ENCODE measurements at places on chromosomes 3 and 15. TPM values are rescaled to one million over a fixed set of nuclear protein-coding genes. Genes with fewer than 3 reads are reported as not detected.
A peak's percentile ranks its signal among the peaks of the same experiment; 100 is the strongest.

DNA sequence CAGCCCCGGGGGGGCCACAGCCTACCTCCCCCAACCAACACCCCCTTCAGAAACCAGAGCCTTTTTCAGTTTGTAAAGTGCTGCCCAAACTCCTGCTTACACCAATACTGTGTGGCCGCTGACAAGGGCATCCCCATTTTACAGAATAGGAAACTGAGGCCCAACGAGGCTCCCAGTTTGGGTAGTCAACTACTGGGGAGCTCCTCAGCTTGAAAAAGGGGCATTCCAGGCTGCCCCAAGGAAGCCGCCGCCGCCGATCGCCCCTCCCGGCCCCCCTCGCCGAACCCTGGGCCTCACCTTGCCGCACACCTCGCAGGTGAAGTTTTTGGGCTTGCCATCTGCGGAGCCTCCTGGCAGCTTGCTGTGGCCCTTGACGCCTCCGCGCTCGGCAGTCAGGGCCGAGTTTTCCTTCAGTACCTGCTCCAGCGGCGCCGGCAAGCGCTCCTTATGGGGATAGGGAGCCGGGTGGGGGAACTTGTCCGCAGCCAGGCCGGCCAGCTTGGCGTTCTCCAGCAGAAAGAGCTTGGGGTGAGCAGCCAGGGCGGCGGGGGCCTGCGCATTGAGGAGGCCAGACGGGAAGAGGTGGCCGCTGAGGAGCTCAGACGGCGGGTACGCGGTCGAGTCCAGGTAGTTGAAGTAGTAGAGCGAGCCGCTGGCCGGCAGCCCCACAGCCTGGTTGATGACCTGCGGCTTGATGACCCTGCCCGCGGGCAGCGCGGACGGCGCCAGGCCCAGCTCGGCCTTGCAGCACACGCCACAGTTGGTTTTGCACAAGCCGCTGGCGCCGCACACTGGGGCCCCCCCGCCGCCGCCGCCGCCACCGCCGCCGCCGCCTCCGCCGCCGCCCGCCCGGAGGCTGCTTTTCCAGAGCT is 1.4 kb downstream of the FEZF2 start:
- H3K4me3 ChIP-seq = peak overlapping the region; percentile 27
- no peak overlapping the region for H3K27ac ChIP-seq
- peaks cover 70% of the 10 kb centered on the region for H3K4me1 ChIP-seq
- no peaks in the 10 kb centered on the region for H3K36me3 ChIP-seq
- no peak for DNase-seq

Gene GTF2E1
- 6.8 TPM for total RNA-seq

DNA sequence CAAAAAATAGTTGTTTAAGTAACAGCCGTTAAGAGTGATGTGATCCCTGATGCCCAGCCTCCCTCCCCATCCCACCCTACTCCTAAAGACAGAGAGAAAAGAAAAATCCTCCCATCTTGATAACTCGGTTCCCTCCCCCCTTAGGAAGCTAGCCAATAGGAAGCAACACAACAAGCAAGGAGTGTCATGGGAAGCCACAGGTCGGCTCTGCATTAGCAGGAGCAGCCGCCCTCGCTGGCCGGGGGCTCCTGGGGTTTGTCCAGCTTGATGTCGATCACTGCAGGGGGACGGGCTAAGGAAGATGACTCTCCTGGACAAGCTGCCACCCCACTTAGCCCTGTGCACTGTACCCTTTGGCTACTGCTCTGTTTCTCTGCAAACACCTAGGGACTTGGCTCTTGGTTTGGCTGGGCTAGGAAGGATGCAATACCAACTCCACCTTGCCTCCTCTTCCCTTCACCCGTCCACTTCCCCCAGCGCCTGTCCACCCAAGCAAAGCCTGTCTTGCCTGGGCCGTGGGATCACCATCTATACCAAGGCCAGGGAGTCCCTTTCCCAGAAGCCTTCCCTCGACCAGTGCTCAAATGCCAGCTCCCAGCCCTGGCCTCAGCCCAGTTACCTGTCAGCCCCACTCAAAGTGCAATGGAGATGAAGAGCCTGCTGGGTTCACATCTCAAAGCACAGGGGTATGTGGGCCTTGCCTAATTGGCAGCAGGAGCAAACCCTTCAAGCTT is 23.1 kb downstream of the SRPRB start:
- DNase-seq = no peak
- H3K4me1 ChIP-seq = peaks cover 3% of the 10 kb centered on the region
- no peaks in the 10 kb centered on the region for H3K27me3 ChIP-seq
- H3K4me3 ChIP-seq = no peak overlapping the region
- peaks cover 8% of the 10 kb centered on the region for H3K36me3 ChIP-seq
- H3K27ac ChIP-seq = no peak overlapping the region

- no peaks in the 10 kb centered on the region for H3K36me3 ChIP-seq
- no peaks in the 10 kb centered on the region for H3K27me3 ChIP-seq
- H3K4me3 ChIP-seq = no peak overlapping the region
- no peaks in the 10 kb centered on the region for H3K4me1 ChIP-seq
- no peak for DNase-seq
- H3K27ac ChIP-seq = no peak overlapping the region
Measured at GRCh38 chr3:14772533-14773138, 46.1 kb upstream of the FGD5 start.

- no peak overlapping the region for H3K4me3 ChIP-seq
- H3K27ac ChIP-seq = no peak overlapping the region
- peaks cover 4% of the 10 kb centered on the region for H3K4me1 ChIP-seq
- H3K27me3 ChIP-seq = no peaks in the 10 kb centered on the region
- peaks cover 4% of the 10 kb centered on the region for H3K36me3 ChIP-seq
- DNase-seq = no peak
Measured at GRCh38 chr3:123218990-123219389, 17.2 kb downstream of the SEC22A start.

Gene ADGRG7
- not detected for total RNA-seq

- no peaks in the 10 kb centered on the region for H3K27me3 ChIP-seq
- peaks cover 21% of the 10 kb centered on the region for H3K4me1 ChIP-seq
- H3K36me3 ChIP-seq = peaks cover 3% of the 10 kb centered on the region
- no peak overlapping the region for H3K4me3 ChIP-seq
Measured at GRCh38 chr3:188442430-188442829, 288.5 kb downstream of the LPP start.

DNA sequence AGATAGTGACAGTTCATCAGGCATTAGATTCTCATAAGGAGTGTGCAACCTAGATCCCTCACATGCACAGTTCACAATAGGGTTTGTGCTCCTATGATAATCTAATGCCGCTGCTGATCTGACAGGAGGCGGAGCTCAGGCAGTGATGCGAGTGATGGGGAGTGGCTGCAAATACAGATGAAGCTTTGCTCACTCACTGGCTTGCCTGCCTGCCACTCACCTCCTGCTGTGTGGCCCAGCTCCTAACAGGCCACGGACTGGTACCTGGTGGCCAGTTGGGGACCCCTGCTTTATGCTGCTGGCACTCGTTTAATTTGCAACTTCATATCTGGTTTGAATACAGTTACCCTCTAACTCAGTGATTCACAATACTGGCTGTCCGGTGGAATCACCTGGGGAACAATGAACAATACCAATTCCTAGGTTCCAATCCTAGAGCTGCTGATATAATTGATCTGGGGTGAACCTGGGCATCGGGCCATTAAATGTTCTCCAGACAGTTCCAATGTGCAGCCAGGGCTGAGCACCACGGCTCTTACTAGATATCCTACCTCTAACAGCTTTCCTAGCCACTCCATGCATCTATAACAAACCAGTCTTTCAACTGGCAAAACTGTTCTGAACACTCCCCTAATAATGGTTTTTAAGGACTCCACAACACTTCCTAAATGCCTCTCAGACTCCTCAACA is 131.4 kb downstream of the ATP1B3 start:
- H3K36me3 ChIP-seq = no peaks in the 10 kb centered on the region
- no peak for DNase-seq
- no peaks in the 10 kb centered on the region for H3K27me3 ChIP-seq

Gene KBTBD8
- total RNA-seq = 0.54 TPM

GRCh38 chr3:64417816-64418215 is 192.6 kb upstream of the PRICKLE2 start:
- no peaks in the 10 kb centered on the region for H3K4me1 ChIP-seq
- H3K27ac ChIP-seq = no peak overlapping the region
- no peaks in the 10 kb centered on the region for H3K27me3 ChIP-seq
- H3K4me3 ChIP-seq = no peak overlapping the region
- no peaks in the 10 kb centered on the region for H3K36me3 ChIP-seq

Gene LMAN1L
- total RNA-seq = not detected

Gene KNG1
- total RNA-seq = not detected

Gene ITIH1
- not detected for total RNA-seq

DNA sequence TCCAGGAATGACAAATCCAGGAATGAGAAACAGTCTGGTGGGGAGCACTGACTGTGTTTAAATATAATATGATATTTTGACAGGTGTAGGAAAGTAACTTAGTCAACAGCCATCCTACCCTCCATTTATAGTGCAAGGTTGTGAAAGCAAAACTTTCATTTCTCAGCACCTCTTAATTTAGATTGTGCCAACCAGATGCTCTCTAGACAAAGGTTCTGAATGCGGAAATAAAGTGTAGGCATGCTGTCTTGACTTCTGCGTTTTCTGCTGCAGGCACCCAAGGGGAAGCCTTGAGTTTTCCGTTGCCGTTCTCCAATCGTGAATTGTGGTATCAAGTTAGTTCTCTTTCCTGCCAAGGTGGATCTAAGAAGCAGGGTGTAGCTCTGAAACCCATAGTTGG is 261.9 kb upstream of the SUCLG2 start:
- no peak for DNase-seq
- H3K27me3 ChIP-seq = no peaks in the 10 kb centered on the region
- H3K4me3 ChIP-seq = no peak overlapping the region
- no peaks in the 10 kb centered on the region for H3K36me3 ChIP-seq

- no peak overlapping the region for H3K27ac ChIP-seq
- no peak overlapping the region for H3K4me3 ChIP-seq
Measured at GRCh38 chr3:61955483-61955882, 394.1 kb downstream of the PTPRG start.

- no peak overlapping the region for H3K4me3 ChIP-seq
- peaks cover 56% of the 10 kb centered on the region for H3K4me1 ChIP-seq
- H3K27me3 ChIP-seq = no peaks in the 10 kb centered on the region
- no peak for DNase-seq
- H3K27ac ChIP-seq = peak overlapping the region; percentile 50
- H3K36me3 ChIP-seq = peaks cover 17% of the 10 kb centered on the region
Measured at GRCh38 chr15:64851503-64851840, 9.8 kb downstream of the PLEKHO2 start.
